BE2C (cell line): ENCODE measurements at places on chromosomes 4 and X.

DNA sequence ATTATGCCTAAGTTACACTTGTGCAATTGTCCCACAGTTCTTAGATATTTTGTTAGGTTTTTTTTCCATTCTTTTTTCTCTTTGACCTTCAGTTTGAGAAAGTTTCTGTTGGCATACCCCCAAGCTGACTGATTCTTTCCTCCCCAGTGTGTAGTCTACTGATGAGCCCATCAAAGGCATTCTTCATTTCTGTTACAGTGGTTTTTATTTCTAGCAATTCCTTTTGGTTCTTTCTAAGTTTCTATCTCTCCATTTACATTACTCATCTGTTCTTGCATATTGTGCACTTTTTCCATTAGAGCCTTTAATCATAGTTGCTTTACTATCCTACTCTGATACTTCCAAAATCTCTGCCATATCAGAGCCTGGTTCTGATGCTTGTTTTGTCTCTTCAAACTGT lies 31.9 kb downstream of the CASP6 start:
- DNase-seq, result no peak

- DNase-seq, result no peak
Measured at GRCh38 chr4:45713996-45714395, 409.9 kb downstream of the GABRG1 start.

DNA sequence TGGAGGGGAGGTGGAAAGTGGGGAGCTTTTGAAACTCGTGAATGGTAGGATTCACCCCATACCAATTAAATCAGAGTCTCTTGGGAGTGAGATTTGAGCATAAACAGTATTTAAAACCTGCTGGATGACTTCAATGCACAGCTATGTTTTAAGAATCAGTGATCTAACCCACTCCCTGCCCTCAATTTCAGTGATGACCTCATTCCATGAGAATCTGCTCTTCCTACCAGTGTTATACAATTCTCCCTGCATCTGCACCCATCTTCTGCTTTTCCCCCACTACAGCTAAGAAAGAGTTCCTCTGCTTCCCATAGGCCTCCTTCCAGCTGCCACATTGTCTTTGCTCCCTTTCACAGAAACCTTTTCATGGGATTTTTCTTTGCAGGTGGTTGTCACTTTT lies 18.3 kb upstream of the H2AZ1 start:
- DNase-seq, result no peak

GRCh38 chrX:129932821-129933321 lies 26.9 kb downstream of the UTP14A start:
- peak; percentile 21 for DNase-seq

- peak; percentile 41 for DNase-seq
Measured at GRCh38 chr4:121951521-121952110, at the start of gene TRPC3. Gene TRPC3 (minus strand): TSS chr4:121952060. CDS start chr4:121951680, 380 bp downstream.
